ENCODE measurements at places on chromosomes 16 and 17.

DNA sequence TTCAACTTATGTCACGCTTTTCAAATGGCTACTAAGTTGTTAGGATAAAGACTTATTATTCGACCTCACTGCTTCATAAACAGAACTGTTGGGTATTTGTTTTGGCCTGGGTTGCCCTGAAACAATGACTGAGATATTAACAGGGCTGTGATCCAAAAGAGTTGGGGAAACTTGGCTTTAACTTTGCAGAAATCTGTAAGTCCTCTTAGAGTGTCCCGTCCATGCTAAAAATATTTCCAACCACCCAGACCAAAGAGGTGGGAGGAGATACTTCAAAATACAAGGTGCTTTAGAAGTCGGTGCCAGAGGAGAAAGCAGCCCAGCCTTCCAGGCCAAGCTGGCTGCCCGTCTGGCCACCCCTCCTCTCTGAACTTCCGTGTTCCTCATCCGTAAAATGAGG is 16.1 kb upstream of the SPATA32 start:
- no peak for DNase-seq

GRCh38 chr17:34378664-34379101 is 15.7 kb upstream of the CCL1 start:
- DNase-seq: no peak

- DNase-seq: peak; percentile 84
Observed at GRCh38 chr17:68600067-68600930, 868 bp downstream of the FAM20A start.

GRCh38 chr17:35428229-35428628 is 4.1 kb downstream of the SLFN12 start:
- DNase-seq: no peak

- DNase-seq: no peak
Observed at GRCh38 chr17:3385869-3386816, at the start of gene OR3A2. TSS of gene OR3A2 (minus strand) at chr17:3386308.

- DNase-seq: no peak
Observed at GRCh38 chr17:29559640-29560039, 7.2 kb downstream of the ABHD15 start.

- no peak for DNase-seq
Observed at GRCh38 chr16:71257768-71258167, 27.2 kb upstream of the HYDIN start.

DNA sequence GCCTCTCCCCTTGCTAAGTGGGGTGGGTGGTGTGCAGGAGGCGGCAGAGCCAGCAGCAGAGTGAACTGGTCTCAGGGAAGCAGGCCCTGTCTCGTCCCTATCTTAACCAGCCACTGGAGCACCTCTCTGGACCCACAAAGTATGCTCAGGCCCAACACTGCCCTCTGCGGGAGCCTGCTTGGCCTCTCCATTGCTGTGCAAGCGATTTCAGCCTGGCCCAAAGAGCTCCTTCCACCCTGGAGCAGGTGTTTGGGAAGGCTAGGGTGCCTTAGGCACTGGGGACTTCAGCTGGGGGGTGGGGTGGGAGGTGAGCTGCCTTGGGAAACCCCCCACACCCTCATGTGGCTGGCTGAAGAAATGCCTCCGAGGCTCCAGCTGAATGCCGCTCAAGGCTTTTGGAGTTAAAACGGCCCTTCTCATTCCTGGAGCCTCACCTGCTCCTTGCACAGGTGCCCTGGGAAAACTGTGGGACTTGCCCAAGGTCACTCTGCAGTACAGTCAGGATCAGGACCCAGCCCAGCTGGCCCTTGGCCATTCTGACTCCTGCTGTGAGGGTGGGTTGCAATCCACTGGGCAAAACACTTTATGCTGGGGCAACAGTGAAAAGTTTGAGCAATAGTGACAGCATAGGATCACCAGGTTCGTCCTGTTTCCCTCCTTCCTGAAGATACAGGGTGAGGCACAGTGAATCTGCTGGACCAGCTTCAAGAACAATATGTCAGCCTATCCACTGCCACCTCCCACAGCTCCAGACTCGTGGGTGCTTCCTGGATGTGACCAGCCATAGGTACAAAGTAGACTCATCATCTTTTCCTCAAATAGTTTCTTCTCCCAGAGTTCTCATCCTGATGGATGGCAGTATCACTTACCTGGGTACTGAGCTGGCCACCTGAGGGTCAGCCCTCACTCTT is 5.9 kb upstream of the UBE2O start:
- peak; percentile 87 for DNase-seq

DNA sequence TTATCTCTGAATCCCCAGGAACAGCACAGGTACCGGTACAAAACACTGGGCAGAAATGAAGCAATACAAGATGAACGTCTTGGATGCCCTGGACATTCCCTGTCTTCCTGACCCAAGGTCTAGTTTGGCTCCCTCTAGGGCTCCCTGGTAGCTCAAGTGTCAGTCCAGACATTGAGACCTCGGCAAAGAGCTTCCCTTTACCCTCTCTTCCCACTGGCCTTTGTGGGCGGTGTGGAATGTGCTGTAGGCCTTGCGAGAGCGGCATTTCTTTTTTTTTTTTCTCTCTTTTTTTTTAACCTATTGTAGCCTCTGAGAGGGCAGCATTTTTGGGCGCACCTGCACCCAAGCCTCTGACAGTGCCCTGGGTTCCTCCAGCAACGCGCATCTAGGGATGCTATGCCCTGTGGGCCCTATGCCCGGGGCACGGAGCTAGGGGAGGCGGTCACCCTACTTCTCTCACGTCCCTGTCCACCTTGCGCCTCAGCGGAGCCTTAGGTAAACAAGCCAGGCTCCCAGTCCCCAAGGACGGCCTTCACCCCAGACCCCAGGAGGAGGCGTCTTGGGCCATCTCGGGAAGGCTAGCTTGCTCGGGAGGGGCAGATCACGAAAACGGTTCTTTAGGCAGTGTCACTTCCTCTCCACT is 1.2 kb upstream of the NFATC3 start:
- DNase-seq: no peak

DNA sequence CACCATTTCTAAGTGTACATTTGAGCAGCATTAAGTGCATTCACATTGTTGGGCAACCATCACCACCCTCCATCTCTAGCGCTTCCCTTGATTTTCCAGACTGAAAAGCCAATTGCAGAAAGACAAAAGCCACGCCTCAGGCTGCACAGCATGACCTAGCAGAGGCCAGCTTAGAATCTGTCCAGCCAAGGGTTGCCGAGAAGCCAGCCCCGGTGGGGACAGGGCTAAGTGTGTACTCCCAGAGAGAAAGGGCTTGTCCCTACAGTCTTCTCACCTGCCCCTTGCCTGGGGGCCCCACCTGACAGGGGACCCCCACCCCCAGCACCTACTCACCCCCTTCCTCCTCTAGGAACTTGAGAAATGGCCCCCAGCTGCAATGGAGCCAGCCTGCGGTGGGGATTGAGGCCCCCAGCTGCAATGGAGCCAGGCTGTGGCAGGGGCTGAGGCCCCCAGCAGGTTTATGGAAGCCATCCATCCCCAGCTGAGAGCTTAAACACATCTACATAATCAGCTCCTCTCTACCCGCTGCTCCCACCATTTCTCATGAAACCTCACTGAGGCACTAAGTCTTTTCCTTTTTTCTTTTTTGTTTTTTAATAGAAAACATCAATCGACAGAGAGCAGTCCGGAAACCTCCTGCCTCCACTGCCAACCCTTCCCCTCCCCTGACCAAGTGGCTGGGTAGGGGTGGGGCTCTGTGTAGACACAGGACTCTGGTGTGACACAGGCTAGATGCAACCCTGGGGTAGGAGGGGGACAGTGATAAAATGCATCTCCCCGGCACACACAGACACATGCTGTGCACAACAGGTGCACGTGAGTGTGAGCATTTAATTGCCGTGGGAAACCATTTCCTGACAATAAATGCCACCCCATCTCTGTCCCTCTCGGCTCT is 77.9 kb downstream of the CCT6B start:
- DNase-seq: peak; percentile 76

GRCh38 chr17:34420254-34420766 is 57.3 kb upstream of the CCL1 start:
- peak; percentile 86 for DNase-seq

GRCh38 chr17:61018938-61019337 is 341.3 kb downstream of the BCAS3 start:
- no peak for DNase-seq

- no peak for DNase-seq
Observed at GRCh38 chr17:28216052-28216451, 102.9 kb upstream of the TMEM97 start.

DNA sequence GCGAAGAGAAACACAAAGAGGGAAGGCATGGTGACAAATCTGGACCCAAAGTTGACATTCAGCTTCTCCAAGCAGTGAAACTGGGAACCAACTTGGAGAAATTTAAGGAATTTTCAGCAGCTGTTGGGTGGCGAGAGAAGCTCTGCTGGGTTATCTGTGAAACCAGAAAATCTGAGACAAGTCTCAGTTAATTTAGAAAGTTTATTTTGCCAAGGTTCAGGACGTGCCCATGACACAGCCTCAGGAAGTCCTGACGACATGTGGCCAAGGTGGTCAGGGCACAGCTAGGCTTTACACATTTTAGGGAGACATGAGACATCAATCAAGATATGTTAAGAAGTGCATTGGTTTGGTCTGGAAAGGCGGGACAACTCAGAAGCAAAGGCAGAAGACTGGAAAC is 11.2 kb upstream of the CD300LF start:
- no peak for DNase-seq

- DNase-seq: no peak
Observed at GRCh38 chr16:85285681-85286065, 173.4 kb upstream of the CIBAR2 start.

GRCh38 chr17:75124041-75124818 is 7.3 kb downstream of the NT5C start:
- no peak for DNase-seq

GRCh38 chr16:69306031-69306430 is 5.1 kb upstream of the VPS4A start:
- no peak for DNase-seq
